NCI-H2029 (cell line): ENCODE measurements at places on chromosomes 4 and X.

GRCh38 chrX:2272337-2272736, 228.4 kb downstream of the DHRSX start:
- no peak for DNase-seq

DNA sequence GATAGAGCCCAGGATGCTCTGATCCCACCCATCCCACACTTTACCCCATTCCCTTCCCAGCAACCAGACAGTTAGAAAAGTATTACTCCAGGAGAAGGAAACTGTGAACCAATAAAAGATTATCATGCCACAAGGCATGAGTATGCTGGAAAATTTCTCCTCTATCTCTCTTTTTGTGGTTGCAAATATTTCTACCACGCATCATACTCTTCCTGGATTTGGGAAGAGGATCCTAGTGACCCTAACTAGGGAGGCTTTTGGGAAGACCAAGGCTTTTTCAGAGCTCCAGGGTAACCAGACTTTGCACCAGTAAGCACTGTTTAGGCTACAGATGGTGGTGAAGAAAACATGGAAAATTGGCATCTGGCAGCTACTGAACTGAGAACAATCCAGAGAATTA, 257.6 kb upstream of the CLNK start:
- no peak for DNase-seq

DNA sequence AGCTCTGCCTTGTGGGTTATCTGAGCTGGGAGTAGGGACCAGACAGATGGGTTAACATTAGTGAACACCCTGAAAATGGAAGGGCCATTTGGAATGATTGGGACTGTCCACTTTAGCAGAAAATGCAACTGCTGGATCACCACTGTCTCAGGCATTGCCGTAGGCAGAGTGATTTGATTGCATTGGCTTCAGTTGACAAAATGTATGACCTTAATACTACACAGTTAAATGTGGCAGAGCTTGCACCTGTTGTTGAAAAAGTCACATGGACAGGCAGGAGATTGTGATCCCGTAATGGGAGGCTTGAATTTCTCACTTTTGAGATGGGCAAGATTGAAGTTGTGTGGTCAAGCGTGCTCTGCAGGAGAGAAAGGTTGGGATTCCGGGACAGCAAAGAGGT, 166.5 kb upstream of the PUDP start:
- no peak for DNase-seq

GRCh38 chr4:175983636-175984035, 82.0 kb upstream of the WDR17 start:
- DNase-seq = no peak

DNA sequence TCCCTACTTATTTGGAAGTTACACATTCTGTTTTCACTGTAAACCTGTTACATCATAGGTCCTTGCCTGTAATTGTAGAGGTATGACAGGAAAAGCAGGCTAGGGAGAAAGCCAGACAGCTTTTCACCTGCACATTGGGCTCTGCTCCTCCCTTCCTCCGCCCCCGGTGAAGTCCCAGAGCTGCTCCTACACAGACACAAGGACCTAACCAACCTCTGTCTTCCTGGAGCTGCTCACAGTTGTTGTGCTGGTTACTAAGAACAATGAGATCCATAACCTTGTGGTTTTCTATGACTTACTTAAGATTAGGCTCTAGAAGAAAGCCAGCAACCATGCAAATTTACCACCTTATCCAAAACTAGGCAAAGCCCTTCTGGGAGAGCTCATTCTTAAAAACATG, 40.0 kb downstream of the MOSPD2 start:
- no peak for DNase-seq
